Activated T-helper 9 cell treated with anti-CD3 and anti-CD28 coated beads, Interleukin-2, amount 50 U/mL, for 16 hours (primary cell): ENCODE measurements at places on chromosomes 2 and 18.
A peak's percentile ranks its signal among the peaks of the same experiment; 100 is the strongest.

GRCh38 chr2:104938231-104938941 is 84.5 kb downstream of the POU3F3 start:
- no peak for DNase-seq

- DNase-seq = no peak
Measured at GRCh38 chr18:36143391-36143790, 13.7 kb downstream of the ELP2 start.

DNA sequence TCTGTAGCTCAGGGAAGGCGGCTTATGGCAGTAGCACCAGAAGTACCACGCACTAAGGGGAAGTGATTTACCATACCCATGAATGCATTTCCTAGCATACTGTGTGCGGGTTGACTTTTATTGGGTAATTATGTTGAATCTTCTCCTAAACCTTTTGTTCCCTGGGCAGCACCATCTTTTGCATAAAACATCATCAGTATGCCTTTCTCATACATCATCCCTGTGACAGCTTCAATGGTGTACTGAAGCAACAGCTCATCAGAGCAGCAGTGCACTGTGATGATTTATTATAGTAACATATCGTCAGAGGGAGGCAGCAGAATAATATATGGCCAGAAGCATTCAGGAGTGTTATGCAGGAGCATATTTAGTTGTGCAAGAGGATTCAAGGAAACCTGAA is 204.9 kb downstream of the CDH7 start:
- no peak for DNase-seq

DNA sequence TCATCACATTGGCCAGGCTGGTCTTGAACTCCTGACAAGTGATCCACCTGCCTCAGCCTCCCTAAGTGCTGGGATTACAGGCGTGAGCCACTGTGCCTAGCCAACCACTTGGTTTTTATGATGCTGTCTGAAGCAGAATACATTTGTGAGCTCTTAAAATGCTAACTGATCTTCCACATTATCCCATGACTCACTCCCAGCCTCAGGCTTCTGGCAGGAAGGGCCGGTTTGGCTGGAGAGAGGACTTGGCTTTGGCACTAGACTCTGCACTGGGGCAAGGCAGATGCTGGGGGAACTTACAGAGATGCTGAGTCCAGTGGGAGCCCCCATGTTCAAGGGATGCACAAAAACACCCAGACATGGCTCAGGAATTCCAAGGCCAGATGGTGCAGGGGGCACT is 40.5 kb upstream of the SH3BP4 start:
- no peak for DNase-seq

- DNase-seq = no peak
Measured at GRCh38 chr2:43333656-43334144, 107.3 kb upstream of the ZFP36L2 start.

GRCh38 chr2:184756885-184757284 is 158.6 kb downstream of the ZNF804A start:
- no peak for DNase-seq

GRCh38 chr18:28151434-28151833 is 25.5 kb downstream of the CDH2 start:
- DNase-seq = no peak

DNA sequence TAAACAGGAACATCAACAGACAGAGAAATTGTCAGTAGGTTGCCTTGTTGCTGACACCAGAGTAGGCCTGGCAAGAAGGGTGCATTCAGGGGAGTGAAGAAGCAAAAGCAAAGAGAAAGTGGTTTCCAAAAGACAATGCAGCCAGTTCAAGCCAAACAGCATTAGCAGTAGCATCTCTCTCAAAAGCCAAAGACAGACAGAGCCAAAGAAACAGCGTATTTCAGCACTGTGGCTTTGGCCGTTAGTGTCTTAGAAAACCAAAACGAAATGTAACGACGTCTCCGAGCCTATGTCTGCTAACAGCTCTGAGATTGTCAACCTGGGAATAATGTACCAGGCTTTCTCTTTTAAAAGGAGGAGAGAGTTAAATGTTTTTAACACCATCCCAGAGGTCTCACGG is 178.6 kb downstream of the NRP2 start:
- no peak for DNase-seq

DNA sequence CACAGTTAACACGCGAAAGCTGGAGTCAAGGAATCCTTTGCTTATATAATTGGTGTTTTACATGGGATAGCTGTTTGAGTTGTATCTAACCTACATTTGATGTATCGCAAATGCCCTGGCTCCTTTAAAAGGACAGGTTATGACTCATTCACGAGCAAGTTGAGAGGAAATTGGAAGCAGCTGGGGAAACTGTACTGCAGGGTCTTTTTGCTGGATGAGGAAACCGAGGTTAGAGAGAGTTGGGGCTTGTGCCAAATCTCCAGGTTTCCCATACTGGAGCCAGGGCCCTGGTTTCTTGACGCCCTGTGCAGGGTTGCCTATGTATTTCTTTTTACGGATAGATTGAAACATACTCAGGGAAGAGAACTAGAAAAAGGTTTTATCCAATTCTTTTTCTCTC is 60.0 kb upstream of the SPTBN1 start:
- no peak for DNase-seq

GRCh38 chr2:127053731-127054603 is 53.0 kb downstream of the BIN1 start:
- no peak for DNase-seq

DNA sequence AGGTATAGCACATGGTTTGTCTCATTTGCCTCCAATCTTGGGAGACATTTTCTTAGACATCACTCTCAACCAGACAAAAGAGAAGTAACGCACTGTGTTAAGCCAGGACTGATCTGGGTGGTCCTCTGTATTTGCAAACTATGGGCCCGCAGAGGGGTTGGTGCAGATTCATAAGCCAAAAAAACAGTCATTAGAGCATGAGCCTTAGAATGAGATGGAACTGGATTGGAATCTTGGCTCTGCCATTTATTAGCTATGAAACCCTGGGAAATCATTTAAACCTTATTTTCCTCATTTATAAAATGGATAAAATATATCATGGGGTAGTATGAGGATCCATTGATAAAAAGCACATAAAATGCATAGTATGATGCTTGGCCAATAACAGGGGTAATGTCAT is 213.5 kb upstream of the APCDD1 start:
- no peak for DNase-seq

GRCh38 chr2:38665854-38666555 is at the start of gene GALM:
Gene GALM, plus strand, starts transcription at chr2:38666114. Its CDS starts 48 bp downstream, at chr2:38666162.
- peak; percentile 48 for DNase-seq

DNA sequence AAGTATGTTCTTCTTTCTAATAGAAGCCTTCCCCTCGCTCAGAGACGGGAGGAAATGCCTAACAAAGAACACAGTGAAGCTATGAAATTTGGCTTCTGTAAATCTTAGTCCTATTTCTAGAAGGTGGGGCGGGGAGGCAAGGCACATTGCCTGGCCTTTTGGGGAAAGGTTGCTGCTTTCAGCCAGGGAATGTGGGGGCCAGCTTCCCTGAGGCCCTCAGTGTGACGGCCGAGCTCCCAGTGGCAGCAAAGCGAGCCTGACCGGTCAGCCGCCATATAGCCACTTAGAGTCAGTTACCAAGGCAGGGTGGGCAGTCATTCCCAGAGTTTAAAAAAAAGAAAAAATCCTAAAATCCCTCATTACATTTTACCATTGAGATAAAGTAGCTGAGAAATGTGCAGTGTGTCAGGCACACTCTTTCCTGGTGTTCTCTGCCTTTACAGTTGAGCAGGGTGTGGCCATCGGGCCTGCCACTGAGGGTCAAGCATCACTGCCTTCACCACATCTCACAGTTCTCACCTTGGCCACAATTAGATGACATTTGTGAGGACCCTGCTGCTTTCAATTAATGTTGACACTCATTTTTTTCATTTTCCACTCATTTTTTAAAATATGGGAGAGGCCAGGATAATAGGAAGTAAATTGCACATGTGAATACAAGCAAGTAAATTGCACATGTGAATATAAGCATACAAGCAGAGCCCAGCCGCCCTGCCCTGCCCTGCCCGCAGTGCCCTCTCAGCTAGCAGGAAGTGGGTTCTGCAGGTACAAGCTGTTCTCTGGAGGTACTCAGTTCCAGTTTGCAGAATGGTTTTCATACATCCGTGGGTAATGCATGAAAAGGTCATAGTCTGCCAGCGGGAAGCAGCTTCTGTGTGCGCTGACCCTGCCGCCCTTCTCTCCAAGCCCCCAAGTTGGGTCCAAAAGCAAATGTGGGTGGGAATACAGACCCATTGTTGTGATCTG is 76.9 kb downstream of the WDSUB1 start:
- no peak for DNase-seq

GRCh38 chr2:224532441-224532840 is 52.7 kb downstream of the CUL3 start:
- no peak for DNase-seq

GRCh38 chr2:237254369-237254861 is 159.5 kb downstream of the COL6A3 start:
- no peak for DNase-seq
